ENCODE measurements at places on chromosomes 5 and 9. TPM values are rescaled to one million over a fixed set of nuclear protein-coding genes. Genes with fewer than 3 reads are reported as not detected.

Gene GRXCR2
- total RNA-seq = not detected

Gene CCDC192
- total RNA-seq = not detected

Gene OMD
- total RNA-seq = 5.3 TPM

Gene HAVCR1
- total RNA-seq = 2.0 TPM

Gene FGD3
- total RNA-seq = 8.1 TPM

Gene SURF4
- total RNA-seq = 141 TPM

Gene PCA3
- not detected for total RNA-seq

Gene GMCL2
- not detected for total RNA-seq

Gene PCDHB16
- 1.2 TPM for total RNA-seq

Gene SLC34A3
- not detected for total RNA-seq

Gene GLRA1
- not detected for total RNA-seq

Gene TTC23L
- not detected for total RNA-seq

Gene P4HA2
- 77.3 TPM for total RNA-seq

Gene PKD2L2
- total RNA-seq = not detected

Gene INSYN2B
- total RNA-seq = 0.18 TPM

Gene PCDHGA10
- total RNA-seq = 7.0 TPM

Gene FBP2
- total RNA-seq = 15.6 TPM

Gene SLC25A25
- total RNA-seq = 37.1 TPM

Gene SCAI
- total RNA-seq = 20.6 TPM

Gene GTF2H2
- 10.1 TPM for total RNA-seq

Measured in stomach (tissue), 19 donors.